ENCODE measurements at places on chromosomes 16 and 17. TPM values are rescaled to one million over a fixed set of nuclear protein-coding genes. Genes with fewer than 3 reads are reported as not detected.
A peak's percentile ranks its signal among the peaks of the same experiment; 100 is the strongest.

DNA sequence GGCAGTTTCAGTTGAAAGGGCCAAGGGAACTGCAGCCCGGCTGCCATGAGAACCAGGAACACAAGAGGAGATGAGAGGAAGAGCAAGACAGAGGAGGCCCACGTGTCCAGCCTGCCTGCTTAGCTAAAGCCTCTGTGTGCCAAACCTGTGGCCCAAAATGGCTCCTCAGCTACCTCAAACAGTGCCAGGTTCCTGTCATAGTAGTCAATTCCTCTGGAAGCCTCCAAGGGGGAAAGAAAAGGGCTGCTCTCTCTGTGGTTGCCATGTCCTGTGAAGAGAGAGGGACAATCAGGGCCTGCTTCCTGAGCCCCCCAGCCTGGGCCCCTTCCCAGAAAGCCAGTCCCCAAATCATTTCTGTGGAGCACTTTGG lies 5.2 kb downstream of the SLC12A4 start:
- peaks cover 18% of the 10 kb centered on the region for H3K36me3 ChIP-seq
- no peak overlapping the region for H3K27ac ChIP-seq
- peaks cover 17% of the 10 kb centered on the region for H3K4me1 ChIP-seq
- H3K27me3 ChIP-seq, result no peaks in the 10 kb centered on the region
- no peak for DNase-seq
- no peak overlapping the region for H3K4me3 ChIP-seq

Gene KRT15
- polyA plus RNA-seq, result not detected

GRCh38 chr16:75805946-75806345 lies 79.7 kb upstream of the CPHXL start:
- H3K4me1 ChIP-seq, result no peaks in the 10 kb centered on the region
- no peaks in the 10 kb centered on the region for H3K27me3 ChIP-seq
- no peaks in the 10 kb centered on the region for H3K36me3 ChIP-seq
- H3K4me3 ChIP-seq, result no peak overlapping the region
- DNase-seq, result no peak

GRCh38 chr17:50150354-50151040 lies at the start of gene PPP1R9B:
Gene PPP1R9B (minus strand): TSS chr17:50150677. CDS start chr17:50150513, 164 bp downstream.
- H3K4me3 ChIP-seq, result peak within 1 kb of the TSS; percentile 93
- peak within 1 kb of the TSS; percentile 79 for H3K27ac ChIP-seq
- no peaks in the 10 kb centered on the region for H3K27me3 ChIP-seq
- H3K4me1 ChIP-seq, result peaks cover 58% of the 10 kb centered on the region

GRCh38 chr17:19987897-19988296 lies 10.3 kb upstream of the AKAP10 start:
- H3K27ac ChIP-seq, result no peak overlapping the region
- DNase-seq, result no peak
- peaks cover 1% of the 10 kb centered on the region for H3K4me1 ChIP-seq
- no peaks in the 10 kb centered on the region for H3K36me3 ChIP-seq
- H3K27me3 ChIP-seq, result no peaks in the 10 kb centered on the region

- DNase-seq, result no peak
- no peak overlapping the region for H3K4me3 ChIP-seq
- H3K36me3 ChIP-seq, result no peaks in the 10 kb centered on the region
- H3K27me3 ChIP-seq, result no peaks in the 10 kb centered on the region
- H3K4me1 ChIP-seq, result no peaks in the 10 kb centered on the region
Measured at GRCh38 chr16:50953290-50953689, 197.8 kb downstream of the SALL1 start.

DNA sequence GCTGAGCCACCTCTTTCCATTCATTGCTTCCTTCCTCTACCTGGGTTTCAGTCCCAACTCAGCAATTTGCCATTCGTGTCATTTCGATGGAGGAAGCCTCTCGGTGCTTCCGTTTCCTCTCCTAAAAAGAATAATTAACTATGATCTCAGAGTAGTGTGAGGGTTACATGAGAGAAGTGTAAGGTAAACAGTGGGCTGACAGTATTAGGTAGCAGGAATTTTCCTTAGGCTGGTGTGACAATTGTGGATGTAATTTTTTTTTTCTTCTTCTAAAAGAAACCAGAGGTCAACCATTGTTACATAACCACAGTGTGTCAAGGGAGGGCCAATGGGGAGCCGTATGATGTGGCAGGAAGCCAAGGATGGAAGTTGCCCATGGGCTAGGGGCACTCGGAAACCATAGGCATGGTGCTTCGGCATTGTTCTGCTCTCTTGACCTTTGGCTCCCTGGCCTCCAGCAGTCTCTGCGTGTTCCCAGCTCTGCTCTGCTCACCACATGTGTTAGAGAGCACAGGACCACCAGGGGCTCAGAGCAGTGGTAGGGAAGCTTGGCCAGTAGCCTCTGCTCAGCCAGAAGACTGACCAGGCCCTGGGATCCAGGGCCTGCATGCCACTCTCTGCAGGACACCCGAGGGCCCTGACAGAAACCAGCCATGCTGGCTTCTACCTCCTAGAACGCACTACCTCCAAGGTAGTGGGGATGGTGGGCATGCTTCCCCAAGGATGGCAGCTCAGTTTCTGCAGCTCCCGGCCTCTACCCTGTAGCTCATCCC lies 2.0 kb upstream of the TOP2A start:
- H3K27me3 ChIP-seq, result no peaks in the 10 kb centered on the region
- peaks cover 37% of the 10 kb centered on the region for H3K4me1 ChIP-seq
- H3K4me3 ChIP-seq, result no peak overlapping the region

Gene TNFRSF13B
- not detected for polyA plus RNA-seq
